ENCODE measurements at places on chromosomes 7 and 10.

- no peak for DNase-seq
Observed at GRCh38 chr10:18713077-18713476, 53.8 kb downstream of the ARL5B start.

DNA sequence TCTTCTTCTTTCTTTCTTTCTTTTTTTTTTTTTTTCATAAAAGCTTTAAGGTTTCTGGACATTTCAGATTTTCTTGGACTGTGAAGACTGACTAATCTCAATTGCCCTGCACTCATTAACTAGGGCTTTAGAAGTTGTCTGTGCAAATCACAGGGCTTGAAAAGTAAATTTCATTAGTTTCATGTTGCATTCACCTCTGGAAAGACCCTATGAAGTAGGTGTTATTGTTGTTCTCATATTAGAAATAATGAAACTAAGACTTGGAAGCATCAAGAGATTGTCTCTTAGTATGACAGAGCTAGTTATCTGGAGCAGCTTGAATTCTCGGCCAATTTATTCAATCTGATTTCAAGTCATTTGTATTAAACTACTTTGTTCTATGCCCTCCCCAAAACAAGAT is 28.2 kb upstream of the SEMA3D start:
- DNase-seq: no peak

- no peak for DNase-seq
Observed at GRCh38 chr10:96292971-96293920, 11.0 kb upstream of the DNTT start.

- DNase-seq: no peak
Observed at GRCh38 chr10:62959553-62959952, 143.4 kb upstream of the EGR2 start.

DNA sequence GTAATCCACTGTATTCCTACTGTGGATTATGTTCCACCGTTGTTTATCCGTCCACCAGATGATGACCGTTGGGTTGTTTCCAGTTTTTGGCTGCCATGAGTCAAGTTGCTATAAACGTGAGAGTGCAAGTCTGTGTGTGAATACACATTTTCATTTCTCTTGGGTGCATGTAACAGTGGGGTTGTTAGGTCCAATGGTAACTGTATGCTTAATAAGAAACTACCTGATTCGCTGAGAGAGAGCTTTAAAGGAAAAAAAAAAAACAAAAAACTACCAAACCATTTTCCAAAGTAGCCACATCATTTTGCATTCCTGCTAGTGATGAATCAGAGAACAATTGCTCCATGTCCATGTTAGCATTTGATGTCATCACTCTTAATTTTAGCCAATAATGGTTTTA is 15.9 kb downstream of the UBN2 start:
- no peak for DNase-seq

GRCh38 chr10:63574011-63574410 is 52.8 kb downstream of the REEP3 start:
- DNase-seq: no peak

- DNase-seq: no peak
Observed at GRCh38 chr10:100628061-100628460, 92.3 kb downstream of the HIF1AN start.

DNA sequence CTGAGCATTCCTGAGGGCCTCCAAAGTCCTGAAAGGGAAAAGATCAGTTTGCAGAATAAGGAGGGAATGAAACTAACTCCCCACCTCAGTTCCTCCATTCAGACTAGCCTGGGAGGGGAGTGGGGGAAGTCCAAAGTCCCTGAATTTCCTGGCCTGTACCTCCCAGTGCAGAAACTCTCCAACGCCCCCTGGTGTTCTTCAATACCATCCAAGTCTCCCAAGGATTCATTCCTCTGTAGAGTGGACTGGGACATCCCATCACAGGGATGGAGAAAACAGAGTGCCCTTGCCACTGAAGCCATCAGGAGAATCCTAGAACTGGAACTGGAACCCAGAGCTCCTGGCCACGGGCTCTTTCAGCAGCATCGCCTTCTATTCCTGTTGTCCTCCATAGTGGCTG is 1.6 kb upstream of the COL13A1 start:
- DNase-seq: no peak

- no peak for DNase-seq
Observed at GRCh38 chr10:108452533-108452932, 1288.0 kb upstream of the SORCS1 start.

- no peak for DNase-seq
Observed at GRCh38 chr10:25912866-25913265, 21.2 kb upstream of the MYO3A start.

DNA sequence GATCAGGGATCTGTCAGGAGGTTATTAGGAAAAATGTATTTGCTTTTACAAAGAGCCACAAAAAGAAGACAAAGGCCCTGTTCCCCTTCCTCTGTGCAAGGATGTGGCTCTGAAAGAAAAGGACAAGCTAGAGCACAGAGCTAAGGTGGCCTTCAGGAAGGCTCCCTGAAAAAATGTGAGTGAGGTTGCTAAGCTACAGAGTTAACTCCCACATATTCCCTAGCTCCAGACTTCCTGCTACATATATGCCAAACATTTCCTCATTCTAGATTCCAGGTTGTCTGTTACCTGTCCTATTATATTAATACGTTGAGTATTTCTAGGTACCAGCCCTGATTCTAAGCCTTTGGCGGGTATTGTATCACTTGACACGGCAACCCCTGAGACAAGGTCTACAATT is 369.0 kb downstream of the PARD3 start:
- DNase-seq: no peak

DNA sequence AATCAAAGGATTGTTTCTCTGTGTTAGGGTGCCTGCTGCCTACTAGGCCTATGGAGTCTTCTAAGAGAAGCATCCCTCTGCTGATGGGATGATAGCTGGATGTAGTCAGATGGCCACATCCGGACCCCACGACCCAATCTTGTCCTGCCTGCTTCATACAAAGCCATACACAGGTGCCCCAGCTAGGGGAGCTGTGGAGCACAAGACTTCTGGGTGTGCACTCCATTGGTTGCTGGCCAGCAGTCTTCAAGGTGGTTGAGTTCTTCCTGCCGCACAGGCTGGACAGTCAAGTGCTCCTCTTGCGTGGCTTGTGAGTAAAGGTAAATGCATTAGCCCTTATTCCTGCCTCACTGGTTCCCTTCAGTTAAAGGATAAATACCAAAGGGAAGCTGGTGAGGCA is 120.2 kb downstream of the TEX36 start:
- no peak for DNase-seq

- DNase-seq: no peak
Observed at GRCh38 chr10:86443069-86443468, 76.5 kb upstream of the GRID1 start.

DNA sequence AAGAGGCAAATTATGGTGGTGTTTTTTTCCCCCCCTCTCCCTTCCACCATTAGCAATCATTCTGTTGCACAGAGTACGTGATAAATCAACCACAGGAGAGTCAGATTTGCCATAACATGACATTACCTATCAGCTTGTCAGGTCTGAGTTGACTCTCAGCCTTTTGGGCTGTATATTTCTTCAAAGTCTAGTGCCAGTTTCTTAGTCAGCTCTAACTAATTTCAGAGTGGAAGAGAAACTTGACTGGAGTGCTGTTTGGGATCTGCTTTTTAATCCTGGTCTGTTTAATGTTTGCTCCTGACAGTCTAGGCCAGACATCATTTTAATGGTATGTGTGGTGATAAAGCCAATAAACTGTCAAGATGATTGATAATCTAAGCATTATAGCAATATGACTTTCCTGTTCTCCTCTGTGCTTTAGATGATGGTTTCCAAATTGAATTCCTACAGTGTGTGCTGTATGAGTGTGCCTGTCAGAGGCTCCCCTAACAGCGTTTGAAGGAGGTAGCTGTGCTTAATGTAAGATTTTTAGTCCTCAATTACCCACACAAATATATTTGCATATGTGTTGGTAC is 76.9 kb downstream of the LRMDA start:
- DNase-seq: no peak

DNA sequence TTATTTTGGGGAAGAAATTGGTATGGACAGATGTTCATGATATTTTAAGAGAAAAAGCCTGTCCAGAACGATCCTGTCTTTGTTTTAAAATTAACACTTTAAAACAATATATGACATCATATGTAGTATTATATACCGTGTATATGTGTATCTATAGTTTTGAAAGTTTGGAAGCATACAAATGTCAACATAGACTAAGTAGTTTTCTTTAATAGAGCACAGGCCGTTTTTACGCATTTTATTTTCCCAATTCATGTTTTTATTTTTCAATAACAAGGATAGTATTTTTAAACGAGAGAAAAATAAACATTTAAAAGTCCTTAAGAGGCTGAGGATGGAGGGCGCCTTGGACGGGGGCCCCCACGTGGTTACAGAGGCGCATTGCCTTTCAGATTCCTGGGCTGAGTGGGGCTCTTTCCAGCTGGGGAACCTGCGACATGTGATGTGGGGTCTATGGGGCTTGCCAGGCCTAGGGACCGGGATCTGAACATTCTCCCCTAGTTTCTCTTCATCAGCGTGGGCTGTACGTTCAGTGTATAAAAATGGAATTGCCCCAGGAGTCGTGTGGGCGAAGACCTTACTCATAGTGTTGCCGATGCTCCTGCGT is 127.8 kb upstream of the ZNF746 start:
- peak; percentile 63 for DNase-seq

DNA sequence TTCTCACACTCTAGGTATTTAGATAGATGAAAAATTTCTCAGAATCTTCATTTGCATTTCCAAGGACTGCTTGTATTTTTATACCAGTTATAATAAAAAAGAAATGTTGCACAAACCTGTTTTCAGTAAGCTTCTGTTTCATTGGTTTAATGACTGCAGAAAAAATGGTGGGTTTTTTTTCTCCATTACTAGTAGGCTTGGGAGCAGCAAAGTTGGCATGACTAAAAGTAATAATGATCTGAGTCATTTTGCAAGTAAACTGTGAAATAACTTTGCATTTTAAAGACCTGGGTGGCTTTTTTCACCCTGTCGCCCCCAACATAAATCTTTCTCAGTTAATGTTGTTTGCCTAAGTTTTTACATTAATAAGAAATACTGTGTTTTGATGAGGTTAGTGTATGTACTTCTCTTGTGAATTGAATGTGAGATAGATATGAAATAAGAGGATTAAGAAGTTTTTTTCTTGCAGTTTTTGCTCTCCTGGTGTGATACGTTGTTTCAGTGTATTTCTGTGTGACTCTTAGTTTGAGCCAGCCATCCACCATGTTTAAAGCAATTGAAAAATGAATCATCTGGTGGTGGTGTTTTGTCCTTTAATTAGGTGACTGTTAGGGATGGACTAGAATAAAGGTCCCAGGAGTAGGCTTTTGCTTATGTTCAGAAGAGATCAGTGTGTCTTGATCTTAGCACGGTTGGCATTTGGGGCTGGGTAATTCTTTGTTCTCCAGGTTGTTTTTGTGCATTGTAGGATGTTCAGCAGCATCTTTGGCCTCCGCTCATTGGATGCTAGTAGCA is 1.8 kb downstream of the GNAI1 start:
- no peak for DNase-seq

DNA sequence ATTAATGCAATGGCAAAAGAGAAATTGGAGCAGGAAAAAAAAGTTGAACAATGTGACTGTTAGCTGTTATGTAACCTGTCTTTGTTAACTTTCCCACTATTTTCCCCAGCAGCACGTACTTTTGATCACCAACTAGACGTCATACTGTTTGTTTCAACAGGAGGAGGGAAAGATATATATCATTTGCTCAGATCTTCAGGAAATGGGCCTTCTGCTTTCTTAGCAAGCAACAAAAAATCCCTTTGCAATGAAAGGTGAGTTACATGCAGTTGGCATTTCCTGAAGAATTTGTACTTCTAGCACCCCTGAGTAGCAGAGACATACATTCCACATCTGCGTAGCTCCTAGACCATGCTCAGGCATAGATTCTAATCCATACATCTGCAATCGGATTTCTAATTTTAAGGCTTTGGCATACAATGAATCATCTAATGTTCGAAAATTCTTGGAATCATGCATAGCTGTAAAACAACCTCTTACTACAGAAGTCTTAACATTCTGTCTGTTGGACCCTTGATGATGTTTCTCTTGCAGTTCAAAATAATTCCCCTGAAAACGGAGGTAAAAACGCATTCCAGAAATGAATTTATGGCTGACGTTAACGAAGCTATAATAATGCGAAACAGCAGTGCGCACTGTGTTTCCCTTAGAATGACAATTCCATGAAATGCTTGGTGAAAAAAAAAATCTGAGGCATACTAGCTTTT is 286.9 kb upstream of the MGMT start:
- no peak for DNase-seq

- DNase-seq: peak; percentile 48
Observed at GRCh38 chr10:43594944-43595589, 11.2 kb upstream of the ZNF485 start.

DNA sequence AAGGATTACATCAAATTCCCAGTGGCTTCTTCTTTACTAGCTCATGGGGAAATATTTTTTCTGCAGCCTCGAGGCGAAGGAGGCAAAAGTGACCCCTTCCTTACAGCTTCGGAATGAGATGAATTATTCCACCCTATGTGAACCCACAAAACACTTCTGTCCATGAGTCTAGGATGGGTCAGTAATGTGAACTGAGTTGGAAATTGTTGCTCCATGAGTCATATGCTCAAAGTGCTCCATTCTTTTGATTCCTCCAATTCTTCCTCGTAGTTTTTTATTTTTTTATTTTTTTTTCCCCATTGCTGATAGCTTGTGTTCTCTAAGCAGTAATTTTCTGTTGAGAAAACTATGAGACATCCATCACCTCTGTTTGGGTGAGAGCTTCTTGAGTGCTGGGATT is 31.7 kb upstream of the FAM204A start:
- DNase-seq: no peak

GRCh38 chr7:132115028-132115427 is 461.2 kb downstream of the PLXNA4 start:
- DNase-seq: no peak

DNA sequence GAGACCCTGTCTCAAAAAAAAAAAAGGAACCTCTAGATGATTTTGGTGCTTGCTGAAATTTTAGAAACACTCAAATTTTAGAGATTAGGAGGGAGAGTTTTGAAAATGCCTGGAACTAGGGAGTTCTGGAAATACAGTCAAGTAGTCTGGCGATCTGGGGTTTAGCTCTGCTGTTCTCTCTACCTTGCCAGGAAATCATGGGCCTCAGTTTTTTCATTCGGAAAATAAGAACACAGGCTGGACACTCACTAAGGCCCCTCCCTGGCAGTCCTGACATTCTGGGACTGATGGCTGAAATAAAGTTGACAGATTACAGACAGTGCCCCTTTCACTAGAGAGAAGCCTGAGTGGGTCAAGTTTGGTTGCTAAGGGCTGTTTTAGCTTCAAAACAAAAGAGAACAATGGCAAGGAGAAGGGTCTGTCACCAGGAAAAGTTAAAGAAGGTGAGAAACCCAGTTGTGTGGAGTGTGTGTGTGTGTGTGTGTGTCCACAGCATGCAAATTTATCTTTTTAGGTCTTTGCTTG is 25.0 kb upstream of the CALN1 start:
- no peak for DNase-seq

All from stimulated activated CD4-positive, alpha-beta T cell treated with anti-CD3 and anti-CD28 coated beads, Interleukin-1b, Interleukin-23, amount 100 ng/mL, for 48 hours (primary cell).